ENCODE measurements at places on chromosomes 2 and 18.

- DNase-seq: no peak
Observed at GRCh38 chr2:238694136-238694755, 153.6 kb upstream of the TWIST2 start.

GRCh38 chr2:196277002-196277401 is 105.6 kb upstream of the STK17B start:
- no peak for DNase-seq

DNA sequence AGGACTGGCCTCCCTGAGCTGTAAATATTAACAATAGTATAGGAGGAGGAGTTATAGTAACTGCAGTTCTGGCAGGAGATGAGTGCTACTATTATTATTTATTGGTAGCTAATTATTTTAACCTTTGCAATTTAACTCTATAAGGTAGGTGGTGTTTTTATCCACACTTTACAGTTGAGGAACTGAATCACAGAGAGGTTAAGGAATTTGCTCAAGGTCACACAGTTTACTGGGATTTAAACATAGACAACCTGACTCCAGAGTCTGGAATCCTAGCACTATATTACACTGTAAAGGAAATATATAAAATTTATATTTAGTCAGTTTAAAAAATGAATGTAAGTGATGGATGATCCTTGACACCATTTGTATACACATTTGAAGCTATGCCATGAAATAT is 2.1 kb downstream of the ERICH2 start:
- no peak for DNase-seq

DNA sequence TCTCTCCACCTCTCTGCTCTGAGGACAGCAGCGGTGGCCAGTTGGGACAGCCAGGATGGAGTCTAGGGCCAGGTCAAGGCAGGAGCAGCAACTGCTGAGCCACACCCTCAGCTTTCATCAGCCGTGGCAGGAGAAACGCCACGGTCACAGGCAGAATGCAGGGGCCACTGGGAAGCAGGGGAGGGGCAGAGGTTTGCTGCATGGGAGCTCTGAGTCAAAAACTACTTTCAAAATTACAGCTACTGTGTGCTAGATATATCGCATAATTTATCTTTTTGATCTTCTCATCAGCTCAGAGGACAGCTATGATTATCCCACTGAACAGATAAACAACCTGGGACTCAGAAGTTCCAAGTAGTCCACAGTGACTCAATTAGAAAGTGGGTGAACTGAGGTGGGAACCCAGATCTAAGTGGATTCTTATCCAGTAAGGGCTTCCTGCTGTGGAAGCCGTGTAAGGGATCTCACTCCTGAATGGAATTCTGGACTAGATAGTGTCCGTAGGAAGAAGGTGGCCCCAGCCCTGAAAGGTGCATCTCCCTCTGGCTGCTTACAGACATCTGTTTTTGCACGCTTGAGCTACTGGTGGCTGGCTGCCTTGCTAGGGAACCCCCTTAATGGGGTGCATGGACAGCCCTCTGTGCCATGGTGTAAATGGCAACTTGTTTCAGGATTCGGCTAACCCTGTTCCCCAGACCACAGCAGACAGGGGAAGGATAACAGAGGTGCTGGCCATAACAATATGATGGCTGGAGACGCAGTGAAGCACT is 194.6 kb upstream of the SMAD2 start:
- no peak for DNase-seq

GRCh38 chr2:122960759-122961641 is 1064.1 kb upstream of the CNTNAP5 start:
- DNase-seq: no peak

GRCh38 chr2:72144632-72145288 is 2.9 kb downstream of the CYP26B1 start:
- DNase-seq: no peak

- DNase-seq: peak; percentile 65
Observed at GRCh38 chr2:219171231-219171651, 1.4 kb upstream of the SLC23A3 start.

GRCh38 chr18:49778826-49779465 is 34.4 kb downstream of the ACAA2 start:
- no peak for DNase-seq

- no peak for DNase-seq
Observed at GRCh38 chr2:241575624-241576292, 17.2 kb downstream of the BOK start.

DNA sequence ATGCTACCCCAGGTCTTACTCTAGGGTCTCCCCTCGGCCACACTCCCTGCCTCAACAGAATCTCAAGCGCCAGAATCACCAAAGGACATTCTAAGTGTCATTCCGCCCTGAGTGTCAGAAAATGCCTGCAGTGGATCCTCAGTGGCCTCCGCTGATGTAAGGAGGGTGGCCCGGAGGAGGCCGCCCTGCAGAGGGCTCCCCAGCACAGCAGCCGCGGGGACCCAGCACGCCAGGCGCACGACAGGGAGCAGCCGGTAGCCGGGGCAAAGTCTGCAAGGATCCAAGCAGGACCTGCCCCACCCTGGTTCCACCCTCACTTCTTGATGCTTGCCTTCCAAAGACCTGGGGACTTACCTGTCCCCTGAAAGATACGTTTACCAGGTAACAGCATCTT is 54.2 kb upstream of the ID2 start:
- DNase-seq: no peak

DNA sequence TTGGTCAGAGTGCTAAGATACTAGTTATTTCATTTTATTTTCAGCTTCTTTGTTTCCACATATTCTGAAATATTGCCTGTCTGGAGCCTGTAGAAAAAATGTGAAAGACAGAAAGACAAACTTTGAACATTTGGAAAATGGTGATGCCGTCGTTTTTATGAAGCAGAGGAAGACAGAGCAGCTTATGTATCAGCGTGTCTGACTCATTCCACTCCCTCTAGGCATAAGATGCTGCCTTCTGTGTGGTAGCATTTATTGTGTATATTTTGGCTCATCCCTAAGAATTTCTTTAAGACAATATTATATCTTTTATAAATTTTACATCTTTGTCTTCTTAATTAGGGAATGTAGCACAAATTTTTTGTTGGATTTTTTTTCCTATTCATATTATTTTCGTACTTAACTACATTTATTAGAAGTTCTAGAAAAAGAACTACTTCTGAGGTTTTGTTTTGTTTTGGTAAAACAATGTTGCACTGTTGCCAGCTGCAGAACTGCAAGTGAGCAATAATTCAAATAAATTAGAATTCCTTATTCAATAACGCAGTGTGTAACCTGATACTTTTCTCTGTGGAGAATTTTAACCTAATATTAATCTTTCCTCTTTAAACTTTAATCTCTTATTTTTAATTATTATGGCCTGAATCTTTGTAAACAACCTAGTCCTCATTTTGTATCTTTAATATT is 300.4 kb downstream of the ZNF407 start:
- peak; percentile 10 for DNase-seq

GRCh38 chr2:10626837-10627236 is 62.9 kb downstream of the NOL10 start:
- no peak for DNase-seq

- DNase-seq: no peak
Observed at GRCh38 chr18:79681484-79682387, 2.1 kb downstream of the CTDP1 start.

DNA sequence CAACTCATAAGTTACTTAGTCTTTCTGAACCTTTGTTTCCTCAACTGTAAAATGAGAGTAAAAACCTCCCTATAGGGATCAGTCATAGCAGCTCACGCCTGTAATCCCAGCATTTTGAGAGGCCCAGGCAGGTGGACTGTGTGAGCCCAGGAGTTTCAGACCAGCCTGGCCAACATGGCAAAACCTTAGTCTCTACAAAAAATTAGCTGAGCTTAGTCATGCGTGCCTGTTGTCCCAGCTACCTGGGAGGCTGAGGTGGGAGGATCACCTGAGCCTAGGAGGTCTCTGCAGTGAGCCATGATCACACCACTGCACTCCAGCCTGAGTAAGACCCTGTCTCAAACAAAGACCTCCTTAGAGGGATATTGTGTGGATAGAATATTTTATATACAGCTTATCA is 2.3 kb downstream of the GPR155 start:
- no peak for DNase-seq

GRCh38 chr2:109513749-109514588 is 99.8 kb downstream of the SEPTIN10 start:
- peak; percentile 57 for DNase-seq

DNA sequence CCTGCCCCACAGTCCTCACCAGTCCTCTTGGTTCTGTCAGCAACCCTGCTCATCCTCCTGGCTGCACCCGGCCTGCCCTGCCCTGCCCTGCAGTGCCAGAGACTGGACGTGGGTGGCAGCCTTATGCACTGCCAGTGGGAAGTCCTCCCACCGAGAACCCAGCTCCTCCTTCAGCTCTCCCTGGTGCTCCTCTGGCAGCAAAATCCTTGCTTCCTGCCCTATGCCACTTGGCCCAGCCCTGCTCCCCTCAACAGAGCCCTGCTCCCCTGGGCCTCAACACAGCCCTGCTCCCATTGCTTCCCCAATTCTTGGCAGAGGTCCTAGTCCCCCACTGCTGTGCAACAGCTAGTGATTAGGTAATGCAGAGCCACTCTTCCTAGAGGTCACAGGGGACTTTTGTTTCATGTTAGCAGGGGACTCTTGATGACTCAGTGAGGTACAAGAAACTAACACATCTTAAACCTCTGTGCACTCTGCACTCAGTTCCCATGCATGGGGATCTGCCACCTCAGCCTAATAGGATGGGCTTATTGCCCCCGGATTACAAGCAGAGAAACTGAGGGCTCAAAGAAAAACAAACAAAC is 58.0 kb upstream of the EDAR start:
- DNase-seq: no peak

GRCh38 chr2:196737046-196737445 is 62.4 kb downstream of the GTF3C3 start:
- no peak for DNase-seq

- no peak for DNase-seq
Observed at GRCh38 chr18:59881728-59882656, 17.8 kb upstream of the PMAIP1 start.

DNA sequence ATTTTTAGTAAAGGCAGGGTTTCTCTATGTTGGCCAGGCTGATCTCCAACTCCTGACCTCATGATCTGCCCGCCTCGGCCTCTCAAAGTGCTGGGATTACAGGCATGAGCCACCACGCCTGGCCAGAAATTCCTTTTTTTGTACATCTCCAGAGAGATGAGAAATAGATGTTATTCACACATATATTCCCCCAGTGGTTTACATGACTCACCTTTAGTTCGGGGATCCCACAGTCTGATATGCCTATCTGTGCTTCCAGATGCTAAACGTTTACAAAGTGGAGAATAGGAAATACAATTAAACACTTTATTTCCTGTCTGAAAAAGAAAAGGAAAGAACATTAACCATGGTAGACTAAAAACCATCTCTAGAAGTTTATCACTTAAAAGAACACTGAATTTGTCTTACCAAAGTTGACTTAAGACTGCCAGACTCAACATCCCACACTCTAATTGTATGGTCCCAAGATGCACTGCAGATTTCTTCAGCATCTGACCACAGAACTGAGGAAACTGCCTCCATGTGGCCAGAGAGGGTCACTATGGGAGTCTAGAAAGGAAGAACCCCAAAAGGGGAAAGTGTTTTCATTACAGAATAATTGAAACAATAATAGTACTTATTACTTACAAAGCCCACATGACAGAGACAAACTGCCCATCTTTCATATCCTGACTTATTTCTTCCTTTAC is 12.6 kb upstream of the ICA1L start:
- DNase-seq: no peak

DNA sequence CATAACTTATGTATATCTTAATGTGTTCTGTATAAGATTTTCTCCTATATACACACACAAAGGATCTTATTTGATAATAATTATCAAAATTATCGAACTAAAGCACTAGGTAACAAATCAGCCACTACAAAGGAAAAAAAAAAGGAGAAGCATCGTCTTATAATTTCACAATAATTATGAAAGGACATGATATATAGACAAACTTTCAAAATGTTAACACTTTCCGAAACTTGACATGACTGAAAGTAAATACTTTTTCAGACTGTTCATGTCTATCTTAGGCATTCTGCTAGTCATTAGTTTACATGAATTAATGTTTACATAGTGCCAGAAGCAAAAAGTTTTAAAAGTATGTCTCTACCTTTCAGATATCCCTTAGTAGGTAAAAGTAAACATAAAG is 7.3 kb upstream of the NR4A2 start:
- DNase-seq: no peak

DNA sequence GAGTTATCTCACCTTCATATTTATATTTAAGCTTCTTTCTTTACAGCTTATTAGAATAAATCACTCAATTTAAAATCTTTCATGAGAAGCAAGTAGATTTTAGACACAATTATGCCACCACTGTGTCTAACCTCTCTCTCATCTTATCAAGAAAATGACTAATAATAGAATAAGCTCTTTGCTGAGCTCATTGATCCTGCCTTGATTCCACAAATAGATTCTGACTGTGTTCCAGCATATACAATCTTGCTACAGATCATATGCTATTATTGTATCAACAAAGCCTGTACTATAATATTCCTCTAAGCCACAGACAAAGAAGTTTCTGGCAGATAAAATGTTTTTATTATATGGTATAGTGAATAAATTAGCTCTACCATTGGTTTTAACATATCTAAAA is 168.7 kb upstream of the GULP1 start:
- DNase-seq: no peak

- DNase-seq: no peak
Observed at GRCh38 chr18:28136071-28136470, 40.9 kb downstream of the CDH2 start.

DNA sequence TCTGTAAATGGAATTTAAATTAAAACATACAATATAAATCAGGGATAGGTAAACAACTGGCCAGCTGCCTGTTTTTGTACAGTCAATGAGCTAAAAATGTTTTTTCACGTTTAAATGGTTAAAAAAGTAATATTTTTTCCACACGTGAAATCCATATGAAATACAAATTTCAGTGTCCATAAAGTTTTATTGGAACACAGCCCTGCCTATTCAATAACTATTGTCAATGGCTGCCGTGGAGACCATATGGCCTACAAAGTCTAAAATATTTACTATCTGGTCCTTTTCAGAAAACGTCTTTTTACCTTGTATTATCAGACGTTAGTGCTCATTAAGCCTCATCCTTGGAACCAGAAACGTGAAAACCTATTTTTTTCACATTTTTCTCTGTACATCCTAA is 1.3 kb downstream of the TMEM17 start:
- no peak for DNase-seq

Measured in HTR-8/SVneo (cell line).